ENCODE measurements at places on chromosomes 12 and 14. TPM values are rescaled to one million over a fixed set of nuclear protein-coding genes. Genes with fewer than 3 reads are reported as not detected.

DHRS2 gene
- 3.3 TPM for total RNA-seq

TAS2R13 gene
- total RNA-seq = 3.1 TPM

SPIC gene
- not detected for total RNA-seq

OGFOD2 gene
- 8.6 TPM for total RNA-seq

SYNDIG1L gene
- not detected for total RNA-seq

All from body of pancreas (tissue), 4 donors.